ENCODE measurements at places on chromosomes 3 and 15. TPM values are rescaled to one million over a fixed set of nuclear protein-coding genes. Genes with fewer than 3 reads are reported as not detected.

DNA sequence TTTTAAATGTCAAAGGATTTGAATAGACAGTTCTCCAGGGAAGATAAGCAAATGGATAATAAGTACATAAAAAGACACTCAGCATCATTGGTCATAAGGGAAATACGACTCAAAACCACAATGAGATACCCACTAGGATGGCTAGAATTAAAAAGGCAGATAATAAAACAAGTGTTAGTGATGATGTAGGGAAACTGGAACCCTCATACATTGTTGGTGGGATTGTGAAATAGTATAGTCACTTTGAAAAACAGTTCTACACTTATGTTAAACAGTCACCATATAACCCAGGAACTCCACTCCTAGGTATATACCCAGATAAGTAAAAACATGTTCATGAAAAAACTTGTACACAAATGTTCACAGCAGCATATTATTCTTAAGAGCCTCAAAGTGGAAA lies 72.5 kb downstream of the GPR156 start:
- no peak for DNase-seq

DNA sequence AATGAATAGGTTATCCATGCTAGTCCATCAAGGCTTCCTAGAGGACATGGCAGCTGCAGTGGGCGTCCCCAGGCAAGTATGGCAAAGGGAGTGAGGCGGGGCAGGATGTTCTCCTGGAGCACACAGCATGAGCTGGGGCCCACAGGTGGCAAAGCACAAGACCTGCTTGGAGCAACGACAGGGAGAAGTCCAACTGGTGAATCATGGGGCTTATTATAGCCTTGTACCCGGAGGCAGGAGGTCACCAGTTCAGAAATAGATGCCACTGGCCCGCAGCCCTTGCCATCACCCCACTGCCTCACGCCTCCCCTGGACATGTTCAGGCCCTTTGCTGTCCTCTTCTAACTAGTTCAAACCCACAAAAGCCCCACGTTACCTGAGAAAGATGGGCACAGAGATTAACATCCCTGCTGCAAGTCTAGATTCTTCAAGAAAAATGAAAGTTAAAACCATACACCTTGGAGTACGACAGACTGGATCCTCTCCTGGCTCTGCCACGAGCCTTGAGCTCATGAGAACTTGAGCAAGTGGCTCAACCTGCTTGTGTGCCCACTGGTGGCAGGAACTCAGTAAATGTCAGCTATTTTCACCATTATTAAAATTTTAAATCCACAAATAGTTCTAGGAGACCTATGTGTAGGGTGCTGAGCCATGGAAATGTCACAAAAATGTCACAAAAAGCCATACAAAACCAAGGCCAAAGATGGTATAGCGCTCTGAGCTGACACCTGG lies 1.8 kb upstream of the SRGAP3 start:
- DNase-seq: no peak

- no peak for DNase-seq
These were observed 277.9 kb upstream of the THBS1 start for GRCh38 chr15:39302936-39303335.

DNA sequence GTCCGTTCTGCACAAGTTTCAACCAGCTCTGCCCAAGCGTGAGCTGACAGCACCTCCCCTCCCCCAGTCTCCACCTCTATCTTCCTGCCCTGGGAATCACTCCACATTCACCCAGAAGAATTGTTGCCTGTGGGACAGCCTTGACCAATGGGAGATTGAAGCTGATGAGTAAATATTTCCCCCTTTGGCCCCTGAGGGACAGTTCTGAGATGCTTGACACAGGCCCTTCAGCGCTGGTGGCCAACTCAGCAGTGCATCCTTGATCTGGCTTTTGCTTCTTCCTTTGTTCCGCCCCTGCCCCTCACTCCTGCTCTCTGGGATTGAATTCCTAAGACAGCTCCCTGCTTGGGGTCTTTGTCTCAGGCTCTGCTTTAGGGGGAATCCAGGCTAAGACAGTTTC lies 13.1 kb upstream of the SKIC8 start:
- no peak for DNase-seq

Gene P2RY13
- total RNA-seq: not detected

Gene EPHA3
- total RNA-seq: under 0.01 TPM

Measured in fibroblast of villous mesenchyme (primary cell).